ENCODE measurements at places on chromosomes 5 and 9. TPM values are rescaled to one million over a fixed set of nuclear protein-coding genes. Genes with fewer than 3 reads are reported as not detected.

AGXT2 gene
- polyA plus RNA-seq = 0.02 TPM

PCDHGB7 gene
- polyA plus RNA-seq = 1.2 TPM

DNA sequence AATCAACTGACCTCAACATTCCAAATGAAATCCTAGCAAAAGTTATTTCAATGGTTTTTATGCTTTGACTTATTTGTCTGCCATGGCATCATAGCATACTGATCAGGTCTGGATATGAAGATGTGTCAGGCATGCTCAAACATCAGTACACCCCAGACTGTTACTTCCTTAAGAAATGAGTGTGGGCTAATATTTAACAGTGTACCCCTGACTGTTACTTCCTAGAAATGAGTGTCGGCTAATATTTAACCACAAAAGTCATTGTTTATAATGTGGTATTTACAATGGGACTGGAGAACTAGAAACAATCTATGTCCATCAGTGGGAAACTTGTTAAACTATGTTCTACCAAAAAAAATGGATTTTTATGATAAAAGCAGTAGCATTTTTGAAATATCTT is 38.1 kb upstream of the HNRNPA0 start:
- no peak overlapping the region for H3K4me3 ChIP-seq
- H3K27me3 ChIP-seq = no peaks in the 10 kb centered on the region
- DNase-seq = no peak
- H3K27ac ChIP-seq = no peak overlapping the region
- no peaks in the 10 kb centered on the region for H3K4me1 ChIP-seq

PFN3 gene
- not detected for polyA plus RNA-seq

Data from thymus (tissue), 14 donors.